Endothelial cell of coronary artery (primary cell): ENCODE measurements at places on chromosomes 6 and 20. TPM values are rescaled to one million over a fixed set of nuclear protein-coding genes. Genes with fewer than 3 reads are reported as not detected.

The ANKRD6 gene
- total RNA-seq, result 3.6 and 3.9 TPM in 2 replicates

The TSBP1 gene
- total RNA-seq, result under 0.01 TPM in 1 of 2 replicates, not detected in the other

The FOXA2 gene
- total RNA-seq, result not detected in 2 replicates

The KCTD20 gene
- 60.0 and 74.5 TPM in 2 replicates for total RNA-seq

The PDYN gene
- total RNA-seq, result not detected in 2 replicates

The PPP1R3G gene
- total RNA-seq, result 0.27 and 1.2 TPM in 2 replicates

The ZNF217 gene
- total RNA-seq, result 14.1 and 17.5 TPM in 2 replicates

The HMGCLL1 gene
- total RNA-seq, result under 0.01 TPM in 1 of 2 replicates, not detected in the other

The PLCB4 gene
- 1.1 and 1.8 TPM in 2 replicates for total RNA-seq

The PREX1 gene
- total RNA-seq, result 61.7 and 129 TPM in 2 replicates

The CDC40 gene
- 17.0 and 17.2 TPM in 2 replicates for total RNA-seq

The PXT1 gene
- 0.09 TPM in 1 of 2 replicates, not detected in the other for total RNA-seq

The EEF1A2 gene
- total RNA-seq, result 1.0 and 2.0 TPM in 2 replicates

The STMND1 gene
- not detected in 2 replicates for total RNA-seq

The MYL9 gene
- total RNA-seq, result 2.7 and 11.6 TPM in 2 replicates

The SIRPB1 gene
- 0.81 and 1.0 TPM in 2 replicates for total RNA-seq

The TNFRSF6B gene
- total RNA-seq, result 10.2 and 60.2 TPM in 2 replicates

The TNFAIP3 gene
- total RNA-seq, result 2.3 and 12.8 TPM in 2 replicates

The VSX1 gene
- total RNA-seq, result not detected in 2 replicates

The DCDC2 gene
- total RNA-seq, result not detected in 2 replicates

The FUCA2 gene
- 26.4 and 29.0 TPM in 2 replicates for total RNA-seq

The THBS2 gene
- total RNA-seq, result 0.18 and 260 TPM in 2 replicates

The TAP2 gene
- 36.6 and 42.7 TPM in 2 replicates for total RNA-seq

The TULP4 gene
- total RNA-seq, result 63.7 and 85.8 TPM in 2 replicates

The PEX3 gene
- total RNA-seq, result 20.3 and 20.5 TPM in 2 replicates

The PACRG gene
- total RNA-seq, result 0.45 TPM in 1 of 2 replicates, not detected in the other

The BHLHE23 gene
- total RNA-seq, result not detected in 2 replicates

The PRSS35 gene
- 0.09 TPM in 2 replicates for total RNA-seq

The BPI gene
- total RNA-seq, result not detected in 2 replicates

The RHAG gene
- total RNA-seq, result not detected in 2 replicates

The HCRTR2 gene
- not detected in 2 replicates for total RNA-seq

The CRISP3 gene
- total RNA-seq, result not detected in 2 replicates

The L3MBTL1 gene
- 2.2 and 5.7 TPM in 2 replicates for total RNA-seq

The MAS1L gene
- not detected in 2 replicates for total RNA-seq

The GJA1 gene
- total RNA-seq, result 251 and 435 TPM in 2 replicates

The TAF11 gene
- total RNA-seq, result 31.6 and 32.6 TPM in 2 replicates

The PTCRA gene
- not detected in 2 replicates for total RNA-seq

The MLN gene
- not detected in 2 replicates for total RNA-seq
